Progenitor cell of endocrine pancreas (in vitro differentiated cells): ENCODE measurements at places on chromosomes 1 and 21.

DNA sequence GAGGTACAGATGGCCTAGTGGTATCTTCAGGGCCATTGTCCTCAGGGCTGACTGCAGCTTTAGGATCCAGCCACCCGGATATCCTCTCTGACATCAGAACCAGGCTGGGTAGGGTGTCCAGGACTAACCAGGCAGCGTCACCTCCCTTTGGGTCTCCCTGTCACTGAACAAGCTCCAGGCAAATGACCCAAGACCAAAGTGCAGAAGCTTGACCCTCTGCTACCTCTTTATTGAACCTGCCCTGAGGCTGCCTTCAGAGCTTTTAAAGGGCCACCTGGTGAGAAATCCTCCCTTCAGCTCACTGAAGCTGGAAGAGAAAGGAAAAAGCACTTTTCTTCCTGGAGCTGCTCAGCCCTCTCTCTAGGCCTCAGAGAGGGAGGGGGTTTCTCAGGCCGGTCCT, 79.1 kb upstream of the VAMP3 start:
- DNase-seq = no peak

GRCh38 chr1:43431676-43432075, 22.1 kb downstream of the HYI start:
- no peak for DNase-seq

DNA sequence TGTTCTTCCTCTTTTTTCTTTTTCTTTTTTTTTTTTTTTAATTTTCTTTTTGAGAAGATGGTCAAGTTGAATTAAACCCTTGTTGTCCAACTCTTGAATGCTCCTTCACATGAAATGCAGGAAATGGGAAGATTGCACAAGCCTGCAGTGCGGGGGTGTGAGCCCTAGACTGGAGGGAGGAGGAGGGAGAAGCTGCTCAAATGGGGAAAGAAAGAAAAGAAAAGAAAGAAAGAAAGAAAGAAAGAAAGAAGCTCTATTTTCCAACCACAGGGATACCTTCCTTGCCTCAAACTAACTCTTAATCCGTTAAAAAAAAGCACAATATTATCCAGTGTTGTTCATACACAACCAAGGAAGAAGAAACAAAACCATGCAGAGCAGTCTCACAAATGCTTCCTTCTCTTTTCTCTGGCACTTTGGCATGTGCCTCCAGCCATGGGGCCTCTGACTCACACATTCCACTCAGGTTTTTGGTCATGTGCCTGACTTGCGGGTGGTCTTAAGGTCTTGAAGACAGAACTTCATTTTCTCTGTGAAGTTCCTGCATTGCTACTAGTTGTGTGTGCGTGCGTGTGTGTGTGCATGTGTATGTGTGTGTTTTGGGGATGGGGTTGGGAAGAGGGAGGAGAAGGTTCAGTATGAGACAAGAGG, 276.1 kb downstream of the RPS6KC1 start:
- no peak for DNase-seq

DNA sequence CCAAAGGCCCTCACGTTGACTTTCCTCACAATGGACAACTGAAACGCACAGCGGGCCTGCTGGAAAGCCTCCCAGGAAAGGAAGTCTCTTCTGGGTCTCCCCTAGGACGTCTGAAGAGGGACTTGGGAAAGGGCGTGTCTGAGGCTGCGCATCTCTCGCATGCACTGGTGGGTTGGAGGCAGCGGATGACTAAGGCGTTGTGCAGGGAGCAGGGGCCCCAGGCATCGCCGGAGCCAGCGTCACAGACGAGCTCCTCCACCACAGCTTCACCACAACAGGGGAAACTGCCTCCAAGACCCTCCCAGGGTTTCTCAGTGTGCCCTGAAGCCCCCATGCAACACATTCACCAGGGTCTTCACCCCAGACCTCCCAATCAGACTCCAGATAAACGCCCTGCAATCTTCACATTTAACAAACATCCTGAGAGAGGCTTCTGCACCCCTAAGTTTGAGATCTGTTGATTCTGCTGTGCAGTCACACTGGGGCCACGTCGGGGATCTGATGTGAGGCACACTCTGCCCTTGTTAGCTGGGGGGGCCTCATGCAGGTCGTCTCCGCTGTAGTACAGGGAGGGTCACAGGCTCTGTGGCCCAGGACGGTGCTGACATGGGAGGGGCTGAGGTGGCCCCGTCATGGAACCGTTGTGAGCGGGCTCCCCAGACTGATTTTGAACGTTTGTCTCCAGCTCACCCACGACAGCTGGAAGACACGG, 7.0 kb upstream of the TFF1 start:
- no peak for DNase-seq

DNA sequence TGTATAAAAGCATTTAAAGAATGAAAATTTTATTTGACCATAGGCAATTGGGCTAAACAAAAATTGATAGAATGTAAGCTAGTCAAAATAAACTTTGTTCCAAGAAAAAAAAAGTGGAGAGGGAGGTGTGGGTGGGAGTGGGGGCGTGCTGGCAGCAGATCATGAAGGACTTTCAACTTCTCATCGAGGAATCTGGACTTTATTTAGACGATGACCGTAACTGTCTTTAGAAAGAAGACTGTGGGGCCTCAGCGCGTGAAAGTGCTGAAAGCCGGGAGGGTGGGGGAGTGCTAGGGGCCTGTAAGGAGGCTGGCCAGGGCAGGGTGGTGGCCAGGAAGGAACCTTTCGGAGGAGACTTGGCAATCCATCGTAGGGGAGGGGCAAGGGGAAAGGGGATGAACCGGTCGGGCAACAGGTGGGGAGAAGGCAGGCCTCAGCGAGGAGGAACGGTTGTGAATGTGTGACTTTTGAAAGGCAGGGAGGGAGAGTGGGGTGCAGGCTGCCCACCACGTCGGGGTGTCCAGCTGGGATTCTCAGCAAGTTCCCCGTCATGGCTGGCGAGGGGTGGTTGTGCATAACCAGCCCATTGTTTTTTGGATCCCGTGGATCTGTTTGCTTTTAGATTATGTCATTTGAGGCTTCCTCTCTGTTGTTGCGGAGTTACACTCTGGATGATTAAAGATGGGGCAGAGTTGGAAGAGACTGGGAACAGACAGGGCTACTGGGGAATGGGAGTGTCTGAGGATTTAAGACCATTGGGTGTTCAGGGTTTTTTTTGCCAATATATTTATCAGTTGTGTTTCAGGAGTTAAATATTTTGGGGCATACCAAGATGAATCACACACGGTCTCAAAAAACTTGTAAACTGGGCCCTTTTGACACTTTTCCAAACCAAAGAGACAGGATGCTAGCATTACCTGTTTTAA, 35.5 kb downstream of the HUNK start:
- no peak for DNase-seq

GRCh38 chr1:28173980-28174297, 2.6 kb downstream of the PTAFR start:
- DNase-seq = no peak

DNA sequence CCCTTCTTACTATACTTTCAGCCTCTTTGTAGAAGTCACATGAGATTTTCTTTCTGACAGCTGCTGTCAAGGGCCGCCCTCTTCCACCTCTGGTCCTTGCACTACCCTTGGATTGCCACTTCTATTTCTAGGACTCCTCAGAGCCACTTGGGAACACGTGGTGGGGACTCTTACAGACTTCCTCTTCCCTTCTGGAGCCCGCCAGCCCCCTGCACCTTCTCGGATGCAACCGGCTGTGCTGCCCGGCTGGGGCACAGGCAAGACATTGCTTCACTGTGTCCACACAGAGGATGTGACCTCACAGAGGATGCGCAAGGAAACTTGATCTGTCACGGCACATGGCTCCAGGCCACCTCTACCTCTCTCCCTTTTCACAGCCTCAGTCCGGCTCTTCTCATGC, 2.4 kb upstream of the IKBKE start:
- no peak for DNase-seq

DNA sequence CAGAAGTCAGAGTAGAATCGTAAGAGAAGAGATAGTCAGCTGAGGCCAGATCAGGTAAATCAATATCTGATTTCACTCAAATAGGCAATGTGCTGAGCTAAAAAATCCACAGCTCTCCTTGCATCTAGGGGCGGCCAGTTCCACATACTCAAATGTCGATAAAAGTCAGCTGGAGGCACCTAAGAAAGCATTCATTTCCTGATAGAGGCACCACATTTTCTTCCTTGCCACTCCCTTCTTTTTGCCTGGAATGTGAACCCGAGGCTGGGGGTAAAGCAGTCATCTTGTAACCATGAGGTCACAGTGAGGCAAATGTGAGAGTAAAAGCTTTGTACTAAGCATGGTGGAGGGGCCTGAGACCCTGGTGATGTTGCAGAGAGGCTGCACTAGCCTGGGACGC, 24.2 kb upstream of the CTPS1 start:
- no peak for DNase-seq

DNA sequence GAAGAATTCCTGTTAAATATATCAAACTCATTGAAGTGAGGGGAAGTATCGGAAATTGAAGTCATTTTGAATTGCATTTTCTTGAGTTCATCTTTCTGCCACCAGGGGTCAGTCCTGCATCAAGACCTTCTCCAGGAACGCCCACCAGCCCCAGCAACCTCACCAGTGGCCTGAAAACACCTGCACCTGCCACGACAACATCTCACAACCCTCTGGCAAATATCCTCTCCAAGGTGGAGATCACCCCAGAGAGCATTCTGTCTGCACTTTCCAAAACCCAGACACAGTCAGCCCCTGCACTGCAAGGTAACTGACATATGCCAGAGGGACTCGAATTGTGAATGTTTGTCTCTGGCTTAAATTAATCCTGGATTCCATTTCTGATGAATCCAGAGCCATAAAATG, 22.8 kb upstream of the TARS2 start:
- DNase-seq = peak; percentile 55

GRCh38 chr21:36516281-36516680, 36.4 kb upstream of the CLDN14 start:
- no peak for DNase-seq

GRCh38 chr21:16013570-16013969, 283.8 kb downstream of the USP25 start:
- DNase-seq = no peak

- peak; percentile 64 for DNase-seq
Measured at GRCh38 chr1:95116580-95117206, 462 bp upstream of the TLCD4 start.

- no peak for DNase-seq
Measured at GRCh38 chr1:205563927-205564441, 59.5 kb downstream of the CDK18 start.

- DNase-seq = no peak
Measured at GRCh38 chr1:111212634-111213335, 12.3 kb upstream of the DENND2D start.

DNA sequence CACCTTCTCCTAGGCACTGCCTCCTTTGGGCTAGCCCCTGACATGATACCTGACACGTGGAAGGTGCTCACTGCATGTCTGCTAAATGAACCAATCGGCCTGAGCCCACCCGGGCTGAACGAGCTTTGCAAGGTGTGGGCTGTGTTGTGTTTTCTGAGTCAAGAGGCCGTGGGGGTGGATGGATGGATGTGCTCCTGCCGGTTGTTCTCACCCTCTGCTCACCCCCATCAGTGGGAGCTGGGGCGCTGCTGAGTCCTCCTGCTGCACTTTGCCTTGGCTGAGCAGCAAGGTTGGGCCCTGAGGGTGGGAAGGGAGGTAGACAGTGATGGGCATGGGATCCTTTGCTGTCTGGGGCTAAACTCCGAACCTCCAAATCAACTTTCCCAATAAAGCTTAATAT, 6.7 kb upstream of the CACNA1E start:
- no peak for DNase-seq

DNA sequence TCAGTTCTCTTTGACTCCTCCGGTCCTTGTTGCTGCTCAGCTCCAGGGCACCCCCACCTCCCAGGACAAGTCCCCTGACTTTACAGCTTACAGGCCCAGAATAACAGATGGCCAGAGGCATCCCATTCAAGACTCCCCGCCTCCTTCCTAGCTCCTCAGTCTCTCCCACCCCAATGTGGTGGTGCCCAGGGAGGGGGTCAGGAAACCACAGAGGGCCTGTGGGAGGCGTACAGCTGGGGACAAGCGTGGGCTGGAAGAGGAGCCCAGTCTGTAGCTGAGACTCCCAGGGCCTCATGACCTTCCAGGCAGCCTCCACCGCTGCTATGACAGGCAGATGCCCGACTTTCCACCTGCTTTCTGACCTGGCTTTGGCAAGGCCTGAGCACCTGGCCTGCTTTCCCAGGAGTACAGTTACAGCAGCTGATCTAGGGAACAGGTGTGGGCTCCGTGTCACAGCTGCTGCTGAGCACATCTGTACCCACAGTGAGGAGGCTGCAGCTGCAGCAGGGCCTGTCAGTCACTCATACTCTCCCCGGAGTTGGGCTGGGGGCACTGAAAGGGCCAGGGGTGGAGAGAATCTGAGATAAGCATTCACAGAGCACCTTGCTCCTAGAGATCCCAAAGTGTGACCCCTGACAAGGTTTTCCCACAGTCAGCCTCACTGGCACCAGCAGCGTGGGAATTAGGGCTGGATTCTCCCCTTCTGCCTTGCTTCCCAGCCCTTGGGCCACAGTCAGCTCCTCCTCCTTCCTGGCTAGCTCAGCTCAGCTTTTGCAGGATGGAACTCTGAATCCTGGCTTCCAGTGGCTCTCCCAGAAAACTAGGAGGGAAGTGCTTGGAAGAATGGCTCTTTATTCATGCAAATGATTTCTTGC, 7.1 kb upstream of the NAV1 start:
- DNase-seq = no peak

- DNase-seq = no peak
Measured at GRCh38 chr1:240973875-240974274, 361.9 kb upstream of the GREM2 start.

DNA sequence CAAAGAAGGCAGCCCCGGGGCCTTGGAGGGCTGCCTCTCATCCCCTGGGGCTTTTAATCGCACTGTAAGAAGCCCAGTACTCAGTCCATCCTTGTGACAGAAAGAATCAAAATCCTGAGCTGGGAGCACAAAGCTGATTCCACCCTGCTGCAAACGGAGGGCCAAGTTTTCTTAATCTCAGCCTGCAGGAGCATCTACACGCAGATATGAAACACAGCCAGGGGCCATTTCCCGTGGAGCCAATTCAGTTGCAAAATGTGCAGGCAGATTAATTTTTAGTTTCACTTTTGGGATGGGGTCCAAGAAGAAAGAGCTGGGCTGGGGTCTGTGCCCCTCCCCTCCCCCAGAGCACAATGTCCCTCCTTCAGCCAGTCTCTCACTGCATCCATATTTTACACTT, 4.4 kb downstream of the LYPD8 start:
- no peak for DNase-seq

GRCh38 chr1:109149874-109150601, 36.1 kb downstream of the ELAPOR1 start:
- no peak for DNase-seq

GRCh38 chr1:67130673-67131072, 4.1 kb downstream of the C1orf141 start:
- no peak for DNase-seq

GRCh38 chr1:215772151-215772550, 205.0 kb downstream of the KCTD3 start:
- no peak for DNase-seq
